Adrenal gland (tissue), 19 donors: ENCODE measurements at places on chromosomes 13 and 19. TPM values are rescaled to one million over a fixed set of nuclear protein-coding genes. Genes with fewer than 3 reads are reported as not detected.
A peak's percentile ranks its signal among the peaks of the same experiment; 100 is the strongest.

Gene TRPM4
- total RNA-seq: 21.4 TPM

Gene CBLC
- total RNA-seq: not detected

Gene ATP4B
- total RNA-seq: not detected

Gene LRRC63
- total RNA-seq: 2.7 TPM

DNA sequence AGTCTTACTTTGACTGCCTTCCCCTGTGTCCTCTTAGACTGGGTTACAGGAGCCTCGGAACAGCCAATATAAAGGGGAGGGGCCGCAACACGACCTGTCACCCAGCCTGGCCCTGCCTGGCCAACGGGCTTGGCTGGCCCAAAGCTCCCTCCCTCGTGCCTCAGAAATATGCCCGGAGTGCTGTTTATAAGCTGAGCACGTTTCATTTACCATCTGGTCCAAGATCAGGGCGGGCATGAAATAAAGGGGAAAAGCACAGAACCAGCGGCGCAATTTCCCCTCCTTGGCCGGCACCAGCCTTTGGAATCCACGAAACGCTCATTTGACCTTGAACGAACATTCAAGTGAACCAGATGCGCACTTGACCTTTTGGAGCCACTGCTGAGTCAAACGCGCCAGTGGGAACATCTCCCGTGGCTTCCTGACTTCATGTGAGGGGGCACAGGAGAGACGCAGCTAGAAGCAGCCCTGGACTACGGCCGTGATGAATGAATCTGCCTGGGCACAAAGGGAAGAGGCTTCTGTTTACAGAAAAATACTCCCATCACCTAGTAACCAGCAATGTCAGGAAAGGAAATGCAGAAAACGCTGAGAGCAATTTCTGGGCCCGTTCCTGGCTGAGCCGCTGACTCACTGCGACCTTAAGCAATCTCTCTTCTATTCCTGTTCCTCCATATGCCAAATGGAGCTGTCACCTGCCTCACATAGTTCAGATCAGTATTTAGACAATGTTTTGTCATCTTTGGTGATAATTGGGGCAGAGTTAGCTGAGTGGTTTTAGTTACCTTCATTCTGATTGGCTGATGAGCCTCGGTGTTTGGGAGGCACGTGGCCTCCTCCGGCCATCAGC is 53.3 kb downstream of the RFX2 start:
- H3K27ac ChIP-seq: peak overlapping the region; percentile 97
- H3K36me3 ChIP-seq: no peaks in the 10 kb centered on the region

DNA sequence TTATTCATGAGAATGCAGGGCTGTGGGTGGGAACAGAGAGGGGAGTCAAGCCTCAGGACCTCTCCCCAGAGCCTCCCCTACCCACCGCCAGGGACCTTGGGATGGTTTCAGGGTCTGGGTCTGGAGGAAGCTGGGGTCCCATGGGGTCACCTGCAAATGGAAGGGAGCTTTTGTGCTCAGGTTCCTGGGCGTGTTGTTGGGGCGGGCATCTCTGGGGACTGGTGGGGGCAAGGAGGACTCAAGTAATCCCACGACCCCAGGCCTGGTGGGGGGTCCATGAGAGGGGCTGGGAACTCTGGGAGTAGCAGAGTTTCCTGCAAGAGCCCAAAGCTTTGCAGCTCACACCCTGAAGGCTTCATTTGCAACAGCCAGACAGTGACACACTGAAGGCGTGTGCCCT is 60.2 kb downstream of the UNC13A start:
- no peaks in the 10 kb centered on the region for H3K36me3 ChIP-seq
- no peak for DNase-seq
- no peaks in the 10 kb centered on the region for H3K27me3 ChIP-seq
- H3K4me1 ChIP-seq: no peaks in the 10 kb centered on the region

DNA sequence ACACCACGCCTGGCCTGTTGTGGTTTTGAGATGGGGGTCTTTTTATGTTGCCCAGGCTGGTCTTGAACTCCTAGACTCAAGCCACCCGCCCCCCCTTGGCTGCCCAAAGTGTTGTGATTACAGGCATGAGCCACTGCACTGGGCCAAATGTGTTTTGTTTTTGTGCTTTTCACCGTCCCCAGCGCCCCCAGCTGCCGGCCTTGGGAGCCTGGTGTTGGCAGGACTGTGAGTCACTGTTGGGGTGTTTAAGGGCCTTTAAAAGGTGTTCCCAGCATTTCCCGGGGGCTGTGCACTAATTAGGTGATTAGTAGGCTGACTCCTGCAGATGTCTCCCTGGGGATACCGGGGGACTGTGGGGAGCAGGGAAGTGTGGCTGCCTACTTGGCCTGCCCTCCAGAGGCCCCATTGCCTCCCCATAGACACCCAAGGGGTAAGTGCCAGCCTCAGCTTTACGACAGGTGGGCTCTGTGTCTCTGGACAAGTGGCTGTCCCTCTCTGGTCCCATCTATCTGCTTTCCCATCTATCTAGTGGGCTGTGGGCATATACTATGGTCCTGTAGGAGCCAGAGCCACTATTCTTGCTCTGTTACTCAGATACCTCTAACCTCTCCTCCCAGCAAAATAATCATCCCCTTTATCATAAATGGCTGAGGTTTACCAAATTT is 11.8 kb upstream of the TLE5 start:
- peak; percentile 70 for DNase-seq
- no peaks in the 10 kb centered on the region for H3K36me3 ChIP-seq
- no peaks in the 10 kb centered on the region for H3K27me3 ChIP-seq

DNA sequence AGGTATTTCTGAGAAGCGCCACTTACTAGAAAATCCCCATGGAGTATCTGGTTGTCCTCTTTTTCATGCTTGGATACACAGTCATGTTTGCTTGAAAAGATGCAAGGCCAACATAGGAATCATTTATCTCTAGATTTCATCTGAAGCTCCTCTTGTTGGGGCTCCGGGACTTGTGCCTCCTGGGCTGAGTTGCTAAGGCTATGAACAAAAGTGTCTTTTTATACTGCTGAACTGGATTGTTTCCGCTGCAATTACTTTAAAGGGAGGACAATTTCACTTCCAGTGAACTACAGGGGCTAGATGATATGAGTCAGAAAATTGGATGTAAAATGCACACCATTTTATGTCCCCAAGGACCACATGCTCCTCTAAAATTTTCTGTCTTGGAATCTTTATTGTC is 114.1 kb downstream of the TNFSF13B start:
- no peaks in the 10 kb centered on the region for H3K4me1 ChIP-seq
- no peak for DNase-seq
- H3K27ac ChIP-seq: no peak overlapping the region
- no peaks in the 10 kb centered on the region for H3K36me3 ChIP-seq
- H3K27me3 ChIP-seq: no peaks in the 10 kb centered on the region

DNA sequence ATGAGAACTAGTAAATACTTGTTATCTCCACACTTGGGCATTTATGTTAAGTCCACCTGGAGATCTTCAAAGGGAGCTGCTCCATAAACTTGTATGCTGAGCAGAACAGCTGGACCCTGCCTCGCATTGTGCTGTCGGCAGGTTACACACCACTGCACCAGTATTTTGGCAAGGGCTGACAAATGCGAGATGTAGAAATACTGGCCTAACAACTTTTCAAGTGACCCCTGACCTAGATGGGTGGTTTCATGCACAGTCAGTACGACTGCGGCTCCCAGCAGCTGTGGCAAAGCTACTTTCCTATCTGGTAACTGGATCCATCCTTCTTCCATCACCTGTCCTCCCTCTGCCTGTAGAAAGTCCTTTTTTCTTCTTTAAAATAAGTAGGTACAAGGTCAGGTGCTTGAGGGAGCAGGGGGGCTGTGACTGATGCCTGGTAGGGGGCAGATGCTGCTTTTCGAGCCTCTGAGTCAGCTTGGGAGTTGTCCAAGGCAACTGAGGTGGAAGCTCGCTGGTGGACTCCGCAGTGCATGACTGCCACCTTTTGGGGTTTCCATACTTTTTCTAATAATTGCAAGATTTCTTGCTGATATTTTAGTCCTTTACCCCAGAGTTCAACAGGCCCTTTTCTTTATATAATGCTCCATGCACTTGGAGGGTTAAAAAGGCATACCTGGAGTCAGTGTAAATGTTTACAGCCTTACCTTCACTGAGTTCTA is 86.8 kb downstream of the SLC25A15 start:
- H3K4me3 ChIP-seq: no peak overlapping the region
- H3K27ac ChIP-seq: no peak overlapping the region
- H3K4me1 ChIP-seq: no peaks in the 10 kb centered on the region
- no peak for DNase-seq
- H3K36me3 ChIP-seq: no peaks in the 10 kb centered on the region
- H3K27me3 ChIP-seq: no peaks in the 10 kb centered on the region

DNA sequence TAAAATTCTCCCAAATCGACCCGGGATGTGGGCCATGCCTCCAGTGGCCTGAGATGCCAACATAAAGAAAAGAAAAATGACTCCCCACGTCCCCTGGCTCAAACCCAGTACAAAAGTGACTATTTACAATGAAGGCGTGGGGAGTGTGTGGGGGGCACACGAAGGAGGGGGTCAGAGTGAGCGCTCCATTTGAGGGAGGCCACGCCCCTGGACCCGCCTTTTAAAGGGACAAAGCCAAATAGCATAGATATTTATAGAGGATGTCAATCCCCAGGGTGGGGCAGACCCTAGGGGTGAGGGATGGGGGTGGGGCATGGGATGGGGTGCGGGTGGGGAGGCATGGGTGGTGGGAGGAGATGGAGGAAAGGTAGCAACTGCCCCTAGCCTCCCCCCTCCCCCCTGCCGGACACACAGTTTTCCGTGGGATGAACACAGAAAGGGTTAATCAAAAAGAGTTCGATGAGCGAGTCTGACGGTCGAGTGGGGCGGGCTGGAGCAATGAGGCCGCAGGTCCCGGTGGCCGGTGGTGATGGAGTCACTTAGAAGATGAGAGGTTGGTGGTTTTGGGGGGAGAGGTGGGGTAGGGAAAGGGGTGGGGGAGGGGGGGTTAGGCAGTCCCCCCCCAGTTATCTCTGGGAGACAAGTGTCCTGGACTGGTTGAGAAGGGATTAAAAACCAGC is 20.1 kb upstream of the NANOS2 start:
- H3K4me3 ChIP-seq: no peak overlapping the region
- H3K36me3 ChIP-seq: no peaks in the 10 kb centered on the region
- peaks cover 3% of the 10 kb centered on the region for H3K27me3 ChIP-seq

- H3K27ac ChIP-seq: no peak overlapping the region
- no peak for DNase-seq
- no peaks in the 10 kb centered on the region for H3K36me3 ChIP-seq
- H3K4me3 ChIP-seq: no peak overlapping the region
- no peaks in the 10 kb centered on the region for H3K4me1 ChIP-seq
Observed at GRCh38 chr13:93146584-93147297, 79.9 kb upstream of the GPC6 start.

DNA sequence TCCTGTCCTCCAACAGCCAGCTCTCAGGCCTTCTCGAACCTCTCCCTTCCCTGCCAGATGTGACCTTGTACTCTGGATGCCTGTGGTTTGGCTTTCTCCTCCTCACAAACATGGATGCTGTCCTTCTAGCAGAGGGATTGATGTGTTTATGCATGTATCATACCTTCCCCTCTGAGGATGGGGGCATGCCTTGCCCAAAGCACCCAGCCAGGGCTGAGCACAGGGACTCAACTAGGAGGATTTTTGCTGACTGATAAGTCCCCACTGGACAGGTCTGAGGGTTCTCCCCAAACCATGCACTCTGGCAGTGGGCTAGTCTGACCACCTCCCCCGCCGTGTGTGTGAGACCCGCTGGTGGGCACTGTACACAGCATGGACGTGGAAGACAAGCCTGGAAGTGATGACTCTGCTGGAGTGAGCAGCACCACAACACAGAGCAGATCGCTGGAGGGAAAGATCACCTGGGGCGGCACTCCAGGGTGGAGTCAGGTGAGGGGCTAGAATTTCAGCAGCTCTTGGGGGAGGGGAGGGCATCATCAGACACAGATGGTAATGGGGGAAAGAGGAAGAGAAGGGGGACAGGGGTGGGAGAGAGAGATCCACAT is 360.3 kb upstream of the ZNF507 start:
- DNase-seq: no peak
- no peaks in the 10 kb centered on the region for H3K36me3 ChIP-seq
- H3K4me1 ChIP-seq: no peaks in the 10 kb centered on the region
- no peak overlapping the region for H3K27ac ChIP-seq
- H3K4me3 ChIP-seq: no peak overlapping the region

DNA sequence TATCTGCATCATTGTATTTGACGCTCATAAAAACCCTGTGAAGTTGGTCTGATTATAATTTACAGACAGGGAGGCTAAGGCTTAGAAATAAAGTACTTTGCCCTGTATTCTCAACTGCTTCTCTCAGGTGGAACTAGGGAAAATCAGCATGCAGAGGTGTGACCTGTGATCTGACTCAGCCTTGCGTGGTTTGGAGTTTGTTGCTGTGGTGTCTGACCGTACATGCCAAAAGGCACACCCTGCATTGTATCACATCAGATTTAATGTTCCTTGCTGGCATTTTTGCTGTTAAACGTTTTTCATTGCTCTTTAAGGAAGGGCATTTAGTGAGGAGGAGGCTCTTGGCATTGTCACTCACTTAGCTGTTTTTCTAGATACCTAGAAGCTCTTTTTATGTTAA is 58.8 kb upstream of the C1QTNF9B start:
- H3K27ac ChIP-seq: no peak overlapping the region
- H3K36me3 ChIP-seq: no peaks in the 10 kb centered on the region
- DNase-seq: no peak

DNA sequence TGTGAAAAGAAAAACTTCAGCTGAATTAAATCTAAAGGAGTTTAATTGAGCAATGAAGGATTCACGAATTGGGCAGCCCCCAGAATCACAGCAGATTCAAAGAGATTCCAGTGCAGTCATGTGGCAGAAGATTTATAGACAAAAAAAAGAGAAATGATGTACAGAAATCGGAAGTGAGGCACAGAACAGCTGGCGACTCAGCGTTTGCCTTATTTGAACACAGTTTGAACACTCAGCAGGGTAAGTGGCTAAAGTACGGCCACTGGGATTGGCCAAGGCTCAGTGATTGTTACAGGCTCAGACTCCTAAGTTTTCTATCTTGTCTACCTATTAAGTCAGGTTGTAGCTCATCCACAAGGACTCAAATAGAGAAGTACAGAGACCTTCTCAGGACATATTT is 11.6 kb upstream of the CFAP97D2 start:
- no peak overlapping the region for H3K27ac ChIP-seq
- no peaks in the 10 kb centered on the region for H3K36me3 ChIP-seq
- peaks cover 4% of the 10 kb centered on the region for H3K4me1 ChIP-seq
- no peak overlapping the region for H3K4me3 ChIP-seq

DNA sequence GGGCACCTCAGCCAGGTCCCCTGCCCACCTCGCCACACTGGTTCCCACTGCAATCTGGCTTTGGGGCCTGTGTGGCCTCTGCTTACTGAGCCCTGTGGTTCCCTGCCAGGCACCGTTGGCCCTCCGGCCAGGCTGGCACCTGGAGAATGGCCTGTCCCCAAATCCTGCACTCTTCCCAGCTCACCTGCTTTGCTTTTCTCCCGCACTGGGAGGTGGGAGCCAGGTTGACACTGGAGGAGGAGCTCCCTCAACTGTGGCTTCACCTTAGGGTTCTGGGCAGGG is 97.0 kb downstream of the SCGB2B2 start:
- H3K4me3 ChIP-seq: no peak overlapping the region
- H3K4me1 ChIP-seq: no peaks in the 10 kb centered on the region
- no peaks in the 10 kb centered on the region for H3K36me3 ChIP-seq

DNA sequence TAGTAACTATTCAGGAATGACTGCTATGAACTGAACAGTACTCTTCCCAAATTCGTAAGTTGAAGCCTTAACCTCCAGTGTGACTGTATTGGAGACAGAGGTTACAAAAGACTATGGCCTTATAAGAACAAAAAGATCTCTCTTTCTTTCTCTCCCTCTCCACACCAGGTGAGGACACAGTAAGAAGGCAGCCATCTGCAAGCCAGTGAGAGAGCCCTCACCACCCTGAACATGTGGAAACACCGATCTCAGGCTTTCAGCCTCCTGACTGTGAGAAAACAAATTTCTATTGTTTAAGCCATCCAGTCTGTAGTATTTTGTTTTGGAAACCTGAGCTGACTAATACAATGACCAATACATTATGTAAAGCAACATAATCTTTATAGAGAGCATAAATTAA is 888.9 kb downstream of the SLITRK1 start:
- no peaks in the 10 kb centered on the region for H3K27me3 ChIP-seq
- H3K27ac ChIP-seq: no peak overlapping the region
- no peak for DNase-seq
- no peaks in the 10 kb centered on the region for H3K4me1 ChIP-seq
- no peak overlapping the region for H3K4me3 ChIP-seq
